ENCODE measurements at places on chromosomes 11 and 22.

- no peak for DNase-seq
Observed at GRCh38 chr22:19464975-19465374, 14.0 kb downstream of the UFD1 start.

DNA sequence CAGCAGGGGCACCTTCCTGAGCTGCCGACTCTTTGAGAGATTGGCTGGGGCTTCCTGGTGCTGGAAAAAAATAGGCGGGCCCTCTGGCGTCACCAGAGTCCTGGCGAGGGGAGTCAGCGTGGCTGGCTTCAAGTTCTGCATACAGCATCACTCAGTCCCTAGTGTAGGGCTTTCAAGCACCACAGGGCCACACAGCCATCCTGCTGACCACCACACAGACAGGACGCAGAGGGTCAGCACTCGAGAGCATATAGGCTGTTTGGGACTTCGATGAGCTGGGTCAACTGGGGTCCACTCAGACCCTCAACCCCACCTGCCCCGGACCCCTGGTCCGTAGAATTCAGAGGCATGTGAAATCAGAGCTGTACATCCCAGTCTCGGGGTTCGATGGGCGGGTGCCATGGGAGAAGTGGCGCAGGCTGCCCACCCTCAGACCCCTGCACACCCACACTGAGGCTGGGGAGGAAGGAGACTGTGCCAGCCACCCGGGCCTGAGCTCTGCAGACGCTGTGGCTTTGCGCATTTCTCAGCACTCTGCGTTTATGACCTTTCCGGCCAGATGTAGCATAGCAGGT is 1131.9 kb downstream of the BRD1 start:
- DNase-seq = no peak

- DNase-seq = no peak
Observed at GRCh38 chr11:132973686-132974085, 558.6 kb downstream of the OPCML start.

- peak; percentile 68 for DNase-seq
Observed at GRCh38 chr11:67120881-67121710, 2.0 kb downstream of the KDM2A start.

- peak; percentile 55 for DNase-seq
Observed at GRCh38 chr11:64251016-64251752, at the start of gene PLCB3. TSS of gene PLCB3 (plus strand) at chr11:64251530. CDS start at chr11:64251650, 120 bp downstream.

GRCh38 chr11:122220321-122220720 is 104.3 kb upstream of the BLID start:
- no peak for DNase-seq

DNA sequence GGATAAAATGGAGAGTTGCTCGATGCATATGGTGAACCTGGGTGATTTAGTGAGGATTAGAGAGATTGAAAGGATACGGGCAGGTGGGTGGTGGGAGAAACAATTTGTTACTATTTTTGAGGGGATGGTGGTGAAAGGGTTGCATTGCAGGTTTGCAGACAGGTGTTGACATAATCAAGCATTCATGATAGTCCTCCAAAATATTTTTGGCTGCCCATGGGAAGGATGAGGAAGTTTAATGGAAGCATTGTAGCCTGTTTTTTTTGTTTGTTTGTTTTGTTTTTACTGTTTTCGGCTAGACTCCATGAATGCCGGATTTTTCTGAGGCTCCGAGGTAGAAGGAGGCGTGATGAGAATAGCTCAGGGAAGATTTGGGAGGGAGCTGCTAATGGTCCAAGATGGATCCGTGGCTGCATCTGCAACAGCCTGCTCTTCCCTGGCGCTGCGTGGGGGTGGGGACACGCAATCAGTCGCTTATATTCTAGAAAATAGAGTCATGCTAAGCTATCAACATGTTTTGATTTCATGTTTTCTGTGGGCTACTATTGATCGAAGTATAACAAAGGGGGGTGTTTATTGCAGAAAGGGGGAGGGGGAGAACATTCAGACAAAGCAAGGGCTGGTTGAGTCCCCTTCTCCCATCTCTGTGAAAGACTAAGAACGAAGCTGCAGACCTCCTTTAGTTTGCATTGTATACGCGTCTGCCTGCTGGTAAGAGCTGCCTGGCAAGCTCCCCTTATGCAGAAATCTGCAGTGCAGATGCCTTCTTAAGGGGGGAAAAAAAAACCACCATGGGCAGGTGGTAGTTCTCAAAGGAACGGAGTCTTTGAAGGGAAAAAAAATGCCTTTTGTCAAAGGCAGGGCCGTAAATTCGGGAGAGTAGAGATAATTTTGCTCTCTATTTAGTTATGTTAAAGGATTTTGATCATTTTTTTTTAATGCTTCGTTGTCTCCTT is 1.0 kb downstream of the RTN3 start:
- DNase-seq = peak; percentile 22

DNA sequence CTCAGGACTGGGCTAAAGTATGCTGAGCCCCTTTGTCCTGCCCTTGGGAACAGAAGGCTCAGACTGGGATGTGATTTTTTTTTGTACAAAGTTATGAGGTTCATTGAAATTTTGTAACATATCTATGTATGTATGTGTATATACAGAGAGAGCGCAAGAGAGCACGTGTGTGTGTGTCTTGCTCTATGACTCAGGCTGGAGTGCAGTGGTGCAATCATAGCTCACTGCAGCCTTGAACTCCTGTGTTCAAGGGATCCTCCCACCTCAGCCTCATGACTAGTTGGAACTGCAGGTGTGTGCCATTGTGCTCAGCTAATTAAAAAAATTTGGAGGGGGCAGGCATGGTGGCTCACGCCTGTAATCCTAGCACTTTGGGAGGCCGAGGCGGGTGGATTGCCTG is 5.7 kb downstream of the TMEM25 start:
- DNase-seq = no peak

- DNase-seq = no peak
Observed at GRCh38 chr22:33745501-33745900, 174.8 kb downstream of the LARGE1 start.

DNA sequence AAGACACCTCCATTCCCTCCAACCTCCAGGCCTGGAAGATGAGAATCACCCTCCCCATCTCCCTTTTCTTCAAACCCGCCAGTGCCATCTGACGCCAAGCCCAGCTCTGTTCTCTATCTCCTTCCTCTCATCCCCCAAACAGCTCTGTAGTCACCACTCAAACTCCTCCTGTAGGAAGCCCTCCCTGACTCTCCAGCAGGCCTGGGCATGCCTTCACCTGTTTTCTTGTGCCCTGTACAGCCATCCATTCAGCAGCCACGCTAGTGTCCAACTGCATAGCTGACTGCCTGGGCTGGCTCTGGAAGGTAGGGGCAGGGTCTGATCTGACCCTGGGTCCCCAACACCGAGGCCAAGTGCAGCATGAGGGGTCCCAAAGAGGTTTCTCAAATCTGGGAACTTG is 25.0 kb downstream of the GDPD5 start:
- no peak for DNase-seq

DNA sequence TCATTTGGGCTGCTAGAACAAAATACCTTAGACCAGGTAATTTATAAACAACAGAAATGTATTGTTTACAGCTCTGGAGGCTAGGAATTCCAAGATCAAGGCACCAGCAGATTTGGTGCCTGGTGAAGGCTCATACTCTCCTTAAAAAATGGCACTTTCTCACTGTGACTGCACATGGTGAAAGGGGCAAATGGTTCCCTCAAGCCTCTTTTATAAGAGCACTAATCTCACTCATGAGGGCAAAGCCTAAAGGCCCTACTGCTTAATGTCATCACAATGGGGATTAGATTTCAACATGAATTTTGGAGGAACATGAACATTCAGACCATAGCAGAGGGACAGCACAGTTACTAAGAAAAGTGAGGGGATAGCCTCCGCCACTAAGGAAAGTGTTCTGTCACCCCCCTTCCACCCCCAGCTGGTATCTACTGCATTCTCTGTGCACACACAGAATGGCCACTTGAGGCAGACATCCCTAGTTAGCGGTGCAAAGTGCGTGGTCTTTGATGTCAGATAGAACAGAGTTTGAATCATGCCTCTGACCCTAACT is 47.2 kb upstream of the CEP295 start:
- peak; percentile 3 for DNase-seq

GRCh38 chr22:27239520-27239919 is 562.0 kb downstream of the MN1 start:
- DNase-seq = no peak

- DNase-seq = no peak
Observed at GRCh38 chr11:108551651-108552462, 41.7 kb downstream of the EXPH5 start.

DNA sequence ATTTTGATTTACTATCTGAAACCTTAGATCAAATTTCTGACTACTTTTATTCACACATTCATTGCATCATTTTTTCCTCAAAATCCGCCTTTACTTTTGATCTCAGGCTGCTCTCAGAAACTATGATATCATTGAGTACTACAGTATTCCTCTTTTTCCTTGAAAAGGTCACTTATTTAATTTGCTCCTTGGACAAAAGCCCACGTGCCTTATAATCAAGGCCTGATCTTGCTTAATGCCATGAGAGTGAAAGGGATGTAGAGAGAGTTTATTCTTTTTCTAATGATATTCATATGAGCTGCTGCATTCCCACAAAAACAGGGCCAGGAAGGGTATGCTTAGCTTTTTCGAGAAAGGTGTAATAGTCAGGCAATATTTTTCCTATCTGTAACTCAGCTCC is 327.0 kb downstream of the ETS1 start:
- DNase-seq = no peak

DNA sequence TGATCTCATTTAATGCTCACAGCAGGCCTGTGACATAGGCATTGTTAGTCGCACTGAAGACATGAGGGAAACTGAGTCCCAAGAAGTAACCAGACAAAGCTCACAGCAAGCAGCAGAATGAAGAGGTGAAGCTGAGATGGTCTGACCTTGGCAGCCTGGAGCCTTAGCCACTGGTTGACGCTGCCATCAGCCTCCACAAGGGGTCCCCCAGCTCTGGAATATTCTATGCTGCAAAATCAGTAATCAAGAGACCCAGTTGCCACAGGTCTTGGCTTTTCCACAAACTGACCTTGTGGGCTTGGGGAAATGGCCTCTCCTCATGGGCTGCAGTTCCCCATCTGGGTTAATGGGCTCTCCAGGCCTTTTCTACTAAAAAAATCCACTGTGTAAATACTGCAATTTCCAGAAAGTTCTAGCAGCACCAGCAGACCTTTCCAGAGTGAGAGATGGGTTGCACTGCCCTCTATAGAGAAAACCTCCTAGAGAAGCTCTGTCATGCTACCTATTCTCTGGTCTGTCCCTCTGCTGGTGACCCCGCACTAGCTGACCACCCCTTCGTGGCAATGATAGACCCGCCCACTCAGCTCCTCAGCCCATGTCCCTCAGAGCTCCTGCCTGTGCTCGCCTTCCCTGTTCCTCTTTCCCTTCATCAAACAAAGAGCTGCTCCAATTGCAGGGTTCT is 22.6 kb upstream of the ISX start:
- DNase-seq = peak; percentile 17
